GM12892 (cell line): ENCODE measurements at places on chromosomes 4 and X.

- DNase-seq: no peak
These were observed 17.6 kb upstream of the KIAA1210 start for GRCh38 chrX:119145241-119145653.

- no peak for DNase-seq
These were observed 307.0 kb downstream of the FSTL5 start for GRCh38 chr4:161856711-161857326.

DNA sequence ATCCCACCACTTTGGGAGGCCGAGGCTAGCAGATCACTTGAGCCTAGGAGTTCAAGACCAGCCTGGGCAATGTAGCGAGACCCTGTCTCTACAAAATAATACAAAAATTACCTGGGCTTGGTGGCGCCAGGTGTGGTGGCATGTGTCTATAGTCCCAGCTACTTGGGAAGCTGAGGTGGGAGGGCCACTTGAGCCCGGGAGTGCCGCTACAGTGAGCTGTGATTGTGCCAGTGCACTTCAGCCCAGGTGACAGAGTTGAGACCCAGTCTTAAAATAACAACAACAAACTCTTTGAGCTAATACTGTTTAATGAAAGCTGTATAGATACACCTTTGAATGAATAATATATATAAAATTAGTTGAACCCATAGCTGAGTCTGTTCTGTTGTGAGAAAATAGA, 9.7 kb downstream of the BCORL1 start:
- DNase-seq: no peak

DNA sequence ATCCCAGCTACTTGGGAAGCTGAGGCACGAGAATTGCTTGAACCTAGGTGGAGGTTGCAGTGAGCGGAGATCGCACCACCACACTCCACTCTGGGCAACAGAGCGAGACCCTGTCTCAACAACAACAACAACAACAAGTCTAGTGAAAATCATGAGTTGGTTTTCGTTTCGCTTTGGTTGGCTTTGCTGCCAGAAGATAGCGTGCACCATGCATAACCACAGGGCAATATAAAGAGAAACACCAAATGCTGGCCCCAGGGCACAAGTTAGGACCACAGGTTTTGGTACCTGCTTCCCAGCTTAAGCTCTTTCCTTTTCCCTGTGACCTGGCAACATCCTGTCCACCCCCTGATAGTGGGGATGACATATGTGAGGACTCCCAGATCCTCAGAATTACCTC, 21.5 kb upstream of the HMGB3 start:
- no peak for DNase-seq

GRCh38 chr4:107625391-107625902, 94.6 kb downstream of the PAPSS1 start:
- no peak for DNase-seq

DNA sequence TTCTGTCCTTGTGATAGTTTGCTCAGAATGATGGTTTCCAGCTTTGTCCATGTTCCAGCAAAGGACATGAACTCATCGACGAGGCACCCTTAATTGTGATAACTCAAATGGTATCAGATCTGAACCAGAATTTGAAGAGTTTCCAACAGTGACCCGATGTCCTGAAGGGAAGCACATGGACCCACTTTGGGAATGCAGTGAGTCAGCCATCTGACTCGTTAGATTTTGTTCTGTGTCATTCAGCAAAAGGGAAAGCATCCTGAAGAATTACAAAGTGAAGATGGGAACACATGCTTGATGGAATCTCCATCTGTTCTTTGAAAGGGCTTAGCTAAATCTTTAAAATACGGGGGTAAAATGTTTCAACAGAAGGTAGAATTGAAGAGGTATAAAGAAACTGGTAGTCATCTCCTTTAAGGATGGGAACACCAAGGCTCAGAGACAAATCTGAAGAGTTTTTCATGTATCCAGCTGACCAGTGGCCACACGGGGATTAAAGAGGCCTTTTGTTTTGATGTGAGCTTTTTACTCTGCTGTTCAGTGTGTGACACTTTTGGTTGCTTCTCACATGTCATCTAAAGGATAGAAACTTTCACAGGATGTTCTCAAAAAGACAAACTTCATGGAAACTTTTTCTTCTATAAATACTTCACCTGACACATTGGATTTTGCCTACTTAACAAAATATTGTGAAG, 393.8 kb downstream of the INPP4B start:
- DNase-seq: no peak

- DNase-seq: no peak
These were observed 36.0 kb upstream of the SORCS2 start for GRCh38 chr4:7156328-7156727.

- DNase-seq: no peak
These were observed 363.0 kb downstream of the FAT4 start for GRCh38 chr4:125677665-125678307.

GRCh38 chr4:124862261-124862660, 149.7 kb upstream of the ANKRD50 start:
- no peak for DNase-seq

GRCh38 chr4:70709611-70710205, 12.1 kb upstream of the RUFY3 start:
- no peak for DNase-seq

- peak; percentile 69 for DNase-seq
These were observed 15.5 kb downstream of the P2RY8 start for GRCh38 chrX:1521459-1521956.

GRCh38 chrX:111270339-111270738, at the start of gene CAPN6:
Gene CAPN6 (minus strand): TSS chrX:111270483. CDS start chrX:111263936, 6,547 bp downstream.
- DNase-seq: no peak

- no peak for DNase-seq
These were observed 50.8 kb downstream of the ANAPC4 start for GRCh38 chr4:25427871-25428270.

- no peak for DNase-seq
These were observed 109.4 kb upstream of the FAM9C start for GRCh38 chrX:13153796-13154195.

GRCh38 chr4:101348367-101348827, 1.1 kb upstream of the PPP3CA start:
- peak; percentile 24 for DNase-seq

- no peak for DNase-seq
These were observed 331.3 kb upstream of the SFRP2 start for GRCh38 chr4:154120006-154120676.

GRCh38 chr4:113243312-113243711, 193.9 kb downstream of the ANK2 start:
- no peak for DNase-seq

GRCh38 chrX:111444881-111445280, 32.9 kb upstream of the DCX start:
- no peak for DNase-seq

DNA sequence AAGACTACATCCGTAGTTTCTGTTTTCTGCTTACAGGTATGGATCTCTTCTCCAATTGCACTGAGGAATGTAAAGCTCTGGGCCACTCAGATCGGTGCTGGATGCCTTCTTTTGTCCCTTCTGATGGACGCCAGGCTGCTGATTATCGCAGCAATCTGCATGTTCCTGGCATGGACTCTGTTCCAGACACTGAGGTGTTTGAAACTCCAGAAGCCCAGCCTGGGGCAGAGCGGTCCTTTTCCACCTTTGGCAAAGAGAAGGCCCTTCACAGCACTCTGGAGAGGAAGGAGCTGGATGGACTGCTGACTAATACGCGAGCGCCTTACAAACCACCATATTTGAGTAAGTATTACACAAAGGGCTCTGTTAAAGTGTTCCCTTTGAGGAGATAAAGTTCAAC, 13.8 kb downstream of the PCDH10 start:
- no peak for DNase-seq

GRCh38 chrX:71541210-71542022, 8.5 kb downstream of the OGT start:
- no peak for DNase-seq
